Renal cortical epithelial cell (primary cell): ENCODE measurements at places on chromosomes 1 and 21.

GRCh38 chr21:45617021-45617921 lies 26.3 kb upstream of the PCBP3 start:
- no peak for DNase-seq

- DNase-seq: peak; percentile 75
Measured at GRCh38 chr1:96473791-96474434, 247.7 kb upstream of the PTBP2 start.

- DNase-seq: peak; percentile 71
Measured at GRCh38 chr1:232635778-232636356, 5.9 kb upstream of the SIPA1L2 start.

DNA sequence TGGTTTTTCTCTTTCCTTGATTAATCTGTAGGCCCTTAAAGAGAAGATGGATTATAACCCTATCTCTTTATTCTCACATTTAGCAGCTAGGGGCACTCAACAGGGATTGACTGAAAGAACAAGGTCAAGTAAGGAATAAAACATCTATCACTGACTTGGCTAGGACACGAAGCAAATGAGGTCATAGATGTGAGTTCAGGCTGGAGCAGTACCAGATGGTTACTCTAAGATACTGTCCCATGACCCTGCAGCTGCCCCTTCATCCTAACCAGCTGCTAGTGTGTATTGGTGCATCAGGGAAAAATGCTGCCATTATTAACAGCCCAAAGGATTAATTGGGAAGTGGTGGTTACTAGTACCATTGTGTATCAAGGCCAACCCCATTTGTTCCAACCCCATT lies 221.9 kb downstream of the CTH start:
- no peak for DNase-seq

GRCh38 chr1:154342836-154343472 lies 17.6 kb downstream of the ATP8B2 start:
- no peak for DNase-seq

- peak; percentile 91 for DNase-seq
Measured at GRCh38 chr1:234963180-234963903, 165.3 kb downstream of the TOMM20 start.

DNA sequence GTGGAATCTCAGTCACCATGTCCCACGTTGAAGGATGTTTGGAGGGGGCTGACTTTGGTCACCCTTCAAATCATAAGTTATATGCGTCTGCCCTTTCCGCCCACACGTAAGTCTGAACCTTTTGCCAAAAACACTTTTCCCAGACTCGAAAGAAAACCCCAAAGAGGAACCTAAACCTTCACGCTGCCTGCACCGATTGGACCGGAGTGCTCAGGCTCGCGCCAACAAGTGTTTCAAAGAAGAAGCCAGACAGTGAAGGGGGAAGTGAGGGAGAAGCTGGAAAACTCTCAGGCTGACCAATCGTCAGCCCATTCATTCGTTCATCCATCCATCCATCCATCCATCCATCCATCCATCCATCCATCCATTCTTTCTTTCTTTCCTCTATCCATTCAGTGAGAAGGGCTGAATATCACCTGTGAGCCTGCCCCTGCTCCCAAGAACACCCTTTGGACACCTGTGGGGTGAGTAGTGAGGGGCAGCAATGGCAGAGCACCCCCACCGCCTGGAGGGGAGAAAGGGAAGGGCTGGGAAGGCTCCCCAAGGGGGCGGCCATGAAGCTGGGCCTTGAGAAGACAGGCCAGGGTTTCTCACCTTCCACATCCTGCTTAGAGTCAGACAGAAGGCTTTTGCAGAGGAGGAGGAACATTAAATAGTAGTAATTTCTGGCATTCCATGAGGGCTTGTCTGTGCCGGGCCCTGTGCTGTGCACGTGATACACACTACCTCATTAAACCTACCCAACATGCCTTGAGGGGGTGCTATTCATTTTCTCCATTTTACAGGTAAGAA lies 27.1 kb upstream of the RUNX3 start:
- no peak for DNase-seq

DNA sequence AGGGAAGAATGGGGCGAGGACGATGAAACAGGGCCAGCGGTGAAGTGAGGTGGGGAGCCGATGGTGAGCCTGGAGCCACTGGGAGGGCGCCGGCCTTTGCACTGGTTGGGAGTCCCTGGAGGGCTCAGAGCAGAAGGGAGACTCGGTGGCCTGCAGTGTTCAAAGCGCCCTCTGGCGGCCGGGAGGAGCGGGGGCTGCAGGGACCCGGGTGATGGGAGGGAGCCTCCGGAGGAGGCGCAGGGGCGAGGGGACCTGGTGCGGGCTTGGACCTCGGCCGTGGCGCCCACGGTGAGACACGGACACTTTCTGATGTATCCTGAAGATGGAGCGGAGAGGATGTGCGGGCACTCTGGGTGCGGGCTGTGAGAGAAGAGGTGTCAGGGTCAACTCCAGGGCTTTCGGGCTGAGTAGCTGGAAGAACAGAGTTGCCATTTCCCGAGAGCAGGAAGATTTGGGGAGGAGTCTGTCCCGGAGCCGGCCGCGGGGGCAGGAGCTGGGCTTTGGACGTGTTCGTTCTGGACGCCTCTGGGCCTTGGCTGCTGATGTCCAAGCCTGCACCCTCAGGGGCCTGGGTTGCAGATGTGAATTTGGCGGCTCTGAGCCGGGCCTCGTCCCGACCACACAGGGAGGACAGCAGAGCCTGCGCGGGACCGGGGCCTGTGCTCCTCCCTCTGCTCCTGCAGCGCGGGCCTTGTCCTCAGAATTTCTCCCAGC lies 29.7 kb downstream of the HEYL start:
- no peak for DNase-seq

- no peak for DNase-seq
Measured at GRCh38 chr1:248710305-248710900, 7.8 kb upstream of the OR14I1 start.

- no peak for DNase-seq
Measured at GRCh38 chr1:5151511-5151910, 497.1 kb downstream of the AJAP1 start.

DNA sequence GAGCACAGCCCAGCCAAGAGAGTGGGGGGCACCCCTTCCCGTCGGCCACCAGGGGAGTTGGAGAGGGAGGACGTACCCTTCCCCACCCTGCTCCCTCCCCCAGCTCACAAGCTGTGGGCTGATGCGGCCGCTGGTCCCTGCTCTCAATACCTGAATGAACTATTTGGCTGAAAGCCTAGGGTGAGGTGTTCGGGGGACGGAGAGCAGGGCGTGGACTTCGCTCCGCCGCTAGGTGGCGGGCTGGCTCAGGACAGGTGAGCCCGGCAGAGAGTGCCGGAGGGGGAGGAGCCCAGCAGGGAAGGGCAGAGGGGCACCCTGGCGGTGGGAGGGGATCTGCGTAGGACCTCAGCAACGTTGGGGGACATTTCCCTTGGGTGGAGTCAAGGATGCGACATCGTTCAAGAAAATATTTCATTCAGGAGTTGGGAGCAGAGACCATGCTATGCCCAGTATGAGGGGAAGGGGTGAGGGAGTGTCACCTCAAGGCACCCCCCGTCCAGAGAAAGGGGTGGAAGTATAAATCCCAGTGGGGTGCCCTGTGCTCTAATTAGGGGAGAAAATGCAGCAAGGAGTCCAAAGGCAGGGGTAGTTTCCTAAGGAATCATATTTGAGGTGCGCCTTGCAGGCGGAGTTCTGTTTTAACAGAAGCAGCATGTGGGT lies 12.0 kb upstream of the RHBG start:
- peak; percentile 13 for DNase-seq

GRCh38 chr1:203095061-203095690 lies 9.4 kb upstream of the MYOG start:
- no peak for DNase-seq

GRCh38 chr1:44723064-44723463 lies 7.9 kb downstream of the RNU5D-1 start:
- DNase-seq: no peak

DNA sequence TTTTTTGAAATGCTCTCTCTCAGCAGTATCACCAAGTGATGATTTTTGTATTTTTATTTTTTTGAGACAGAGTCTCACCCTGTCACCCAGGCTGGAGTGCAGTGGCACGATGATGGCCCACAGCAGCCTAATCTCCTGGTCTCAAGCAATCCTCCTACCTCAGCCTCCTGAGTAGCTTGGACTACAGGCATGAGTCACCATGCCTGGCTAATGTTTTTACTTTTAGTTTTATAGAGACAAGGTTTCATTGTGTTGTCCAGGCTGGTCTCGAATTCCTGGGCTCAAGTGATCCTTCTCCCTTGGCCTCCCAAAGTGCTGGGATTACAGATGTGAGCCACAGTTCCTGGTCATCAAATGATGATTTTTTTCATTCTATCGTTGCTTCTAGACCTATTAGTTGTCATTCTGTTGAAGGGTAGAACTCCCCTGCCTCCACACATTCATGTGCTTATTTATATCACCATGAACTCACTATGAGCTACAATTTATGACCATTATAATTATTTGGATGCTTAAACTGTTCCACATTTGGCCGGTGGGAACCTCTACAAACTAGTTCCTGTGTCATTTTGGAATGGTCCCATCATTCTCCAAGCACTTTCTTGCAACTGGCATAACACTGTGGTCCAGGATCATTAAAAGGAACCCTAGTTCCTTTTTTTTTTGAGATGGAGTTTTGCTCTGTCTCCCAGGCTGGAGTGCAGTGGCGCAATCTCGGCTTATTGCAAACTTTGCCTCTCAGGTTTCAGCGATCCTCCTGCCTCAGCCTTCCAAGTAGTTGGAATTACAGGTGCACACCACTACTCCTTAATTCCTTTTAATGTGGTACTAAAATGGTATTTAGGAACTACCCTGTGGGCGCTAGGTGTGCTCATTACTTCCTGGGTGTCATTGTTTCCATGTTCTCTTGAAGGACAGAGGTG lies 20.2 kb upstream of the TOR3A start:
- peak; percentile 14 for DNase-seq

DNA sequence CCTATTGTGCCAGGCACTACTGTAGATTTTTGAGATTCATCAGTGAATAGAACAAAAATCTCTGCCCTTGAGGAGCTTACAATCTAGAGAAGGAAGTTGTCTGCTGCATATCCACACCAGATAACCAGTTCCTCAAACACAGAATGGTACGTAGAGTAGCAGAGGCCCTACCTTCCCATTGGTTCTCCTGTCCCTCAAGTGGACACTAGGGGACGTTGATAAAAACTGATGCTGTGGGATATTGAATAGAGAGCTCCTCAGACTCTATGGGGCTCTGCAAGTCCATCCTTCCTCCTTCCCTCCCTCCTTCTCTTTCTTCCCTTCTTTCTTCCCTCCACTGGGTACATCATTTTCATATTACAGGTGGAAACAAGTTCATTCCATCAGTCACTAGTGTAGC lies 371.3 kb downstream of the PBX1 start:
- no peak for DNase-seq

DNA sequence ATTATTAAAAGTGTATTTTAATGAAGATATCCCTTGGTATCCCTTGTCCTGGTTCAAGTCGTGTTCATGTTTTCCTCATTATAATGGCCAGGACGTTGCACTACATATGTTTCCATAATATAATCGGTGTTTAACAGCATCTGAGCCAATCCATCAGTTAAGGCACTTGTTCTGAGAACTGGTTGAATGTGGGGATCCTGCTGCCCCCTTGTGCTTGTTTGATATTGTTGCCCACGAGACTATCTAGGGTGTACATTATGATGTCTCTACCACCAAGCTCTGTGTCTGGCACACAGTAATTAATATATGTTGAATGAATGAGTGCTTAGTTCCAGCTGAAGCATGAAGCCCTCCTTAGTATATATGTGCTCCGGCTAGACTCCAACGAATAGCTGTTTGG lies 193.0 kb downstream of the CACNA1E start:
- peak; percentile 26 for DNase-seq

- no peak for DNase-seq
Measured at GRCh38 chr1:51217101-51217500, 19.0 kb upstream of the RNF11 start.

- no peak for DNase-seq
Measured at GRCh38 chr1:169012416-169012815, 94.1 kb upstream of the ATP1B1 start.

- peak; percentile 18 for DNase-seq
Measured at GRCh38 chr1:222243902-222244301, 304.0 kb downstream of the HHIPL2 start.

GRCh38 chr1:117793413-117793812 lies 136.0 kb downstream of the GDAP2 start:
- DNase-seq: no peak

- peak; percentile 23 for DNase-seq
Measured at GRCh38 chr1:204975568-204976235, 67.3 kb upstream of the CNTN2 start.

- no peak for DNase-seq
Measured at GRCh38 chr21:39690454-39690853, 54.5 kb upstream of the IGSF5 start.

- no peak for DNase-seq
Measured at GRCh38 chr1:240667351-240667750, 55.4 kb upstream of the GREM2 start.

DNA sequence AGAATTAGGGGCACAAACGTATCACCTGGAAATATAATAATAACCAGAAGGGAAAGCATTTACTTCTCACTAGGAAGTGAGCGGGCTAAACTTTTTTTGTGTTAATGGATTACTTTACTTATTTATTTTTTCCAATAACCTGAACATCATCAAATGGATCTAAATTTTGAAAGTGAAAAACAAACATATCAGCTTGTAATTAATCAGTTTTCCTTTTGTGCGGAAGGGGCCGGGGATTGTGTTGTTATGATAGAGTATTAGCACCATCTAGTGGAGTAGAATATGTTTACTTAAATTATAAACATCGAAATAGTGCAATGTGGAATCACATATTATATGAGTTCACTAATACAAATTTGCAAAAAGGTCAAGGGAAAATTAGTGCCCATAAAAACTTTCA lies 9.0 kb downstream of the CFH start:
- DNase-seq: peak; percentile 37

DNA sequence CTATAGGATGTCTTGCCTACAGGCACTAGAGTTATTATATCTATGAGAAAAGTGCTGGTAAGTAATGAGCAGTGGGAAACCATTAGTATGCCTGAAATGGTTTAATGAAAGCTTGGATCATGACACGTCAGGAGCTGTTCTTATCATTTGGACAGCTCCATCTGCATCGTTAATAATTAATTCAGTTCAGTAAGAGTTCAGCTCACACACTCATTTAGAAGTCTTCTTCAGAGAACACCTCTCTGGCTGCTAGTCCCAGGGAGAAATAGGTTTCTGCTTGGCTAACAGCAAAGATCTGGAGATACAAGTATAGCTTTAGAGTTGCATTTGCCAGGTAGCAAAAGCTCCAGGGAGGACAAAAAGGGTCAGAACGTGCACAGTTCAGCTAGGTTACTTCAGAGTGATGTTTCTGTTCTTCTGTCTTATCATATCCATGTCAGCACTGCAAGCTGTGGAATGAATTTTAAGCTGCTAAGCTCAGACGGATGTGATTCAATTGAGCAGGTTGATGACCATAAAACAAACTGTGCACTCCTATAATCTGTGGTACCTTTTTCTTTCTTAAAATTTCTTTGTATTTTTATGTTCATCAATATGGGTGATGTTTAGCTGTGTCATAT lies 173.6 kb downstream of the ADGRL2 start:
- peak; percentile 82 for DNase-seq

GRCh38 chr1:49319426-49319963 lies 542.8 kb upstream of the BEND5 start:
- no peak for DNase-seq

- DNase-seq: peak; percentile 91
Measured at GRCh38 chr1:201191653-201192260, 1.1 kb downstream of the IGFN1 start.
